Skin of body (tissue), 3 donors: ENCODE measurements at places on chromosomes 2 and 18. TPM values are rescaled to one million over a fixed set of nuclear protein-coding genes. Genes with fewer than 3 reads are reported as not detected.

DNA sequence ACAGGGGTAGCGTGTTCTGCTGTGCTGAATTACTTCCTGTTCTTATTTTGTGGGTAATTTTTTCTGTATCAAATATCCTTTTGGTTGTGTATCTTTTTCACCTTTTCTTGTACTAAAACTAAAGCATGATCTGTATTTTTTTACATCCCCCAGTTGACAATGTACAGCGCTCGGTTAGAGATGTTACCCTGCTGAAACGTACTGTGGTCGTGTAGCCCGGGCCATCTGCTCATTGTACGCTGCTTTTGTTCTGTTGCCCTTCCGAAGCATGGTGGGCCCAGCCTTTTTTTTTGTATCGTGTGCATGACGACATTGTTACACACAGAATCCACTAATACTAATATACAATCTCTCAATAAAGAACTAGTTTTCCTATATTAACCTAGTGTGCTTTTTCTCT, 233.1 kb downstream of the HAUS1 start:
- no peak for DNase-seq

GRCh38 chr18:452816-453215, 47.7 kb downstream of the COLEC12 start:
- DNase-seq, result no peak

- no peak for DNase-seq
Observed at GRCh38 chr18:69628774-69629359, 228.2 kb downstream of the DOK6 start.

ATOH8 gene
- 5.2 TPM for total RNA-seq

CTAGE1 gene
- not detected for total RNA-seq

IL1R2 gene
- total RNA-seq, result 15.6 TPM
